HAP-1 (cell line): ENCODE measurements at places on chromosomes 2 and 18.
A peak's percentile ranks its signal among the peaks of the same experiment; 100 is the strongest.

- DNase-seq = no peak
Measured at GRCh38 chr2:10566018-10566417, 117.9 kb upstream of the ODC1 start.

DNA sequence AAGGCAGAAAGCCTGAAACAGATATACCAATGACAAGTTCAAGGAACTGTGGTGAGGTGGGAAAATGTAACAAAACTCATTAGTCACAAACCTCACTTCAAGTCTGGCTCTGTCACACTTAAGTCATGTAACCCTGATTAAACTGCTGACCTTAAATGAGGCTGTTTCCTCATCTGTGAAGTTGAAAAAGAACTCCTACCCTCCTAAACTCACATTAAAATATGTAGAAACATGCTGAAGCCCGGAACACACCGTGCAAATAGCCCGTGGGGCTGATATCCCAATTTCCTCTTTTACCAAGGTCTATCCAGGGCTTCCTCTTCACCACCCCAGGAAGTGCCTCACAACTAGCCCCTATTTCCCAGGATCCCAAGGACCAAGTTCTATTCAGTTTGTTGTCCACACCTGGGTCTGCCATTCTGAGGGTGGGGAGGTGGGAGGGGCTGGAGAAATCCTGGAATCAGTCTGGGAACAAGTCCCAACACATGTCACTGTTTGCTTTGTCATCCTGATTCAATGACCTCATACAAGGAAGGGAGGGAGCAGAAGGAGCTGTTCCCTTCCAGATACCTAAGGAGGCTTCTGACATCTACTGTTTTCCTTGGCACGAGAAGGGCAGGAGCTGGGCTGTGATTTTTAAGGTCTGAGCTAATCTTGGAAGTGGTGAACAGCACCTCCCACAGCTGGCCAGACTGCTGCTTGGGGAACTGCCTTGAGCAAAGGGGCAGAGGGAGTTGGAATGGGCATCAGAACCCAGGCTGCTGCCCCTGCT, 42.3 kb downstream of the SLC4A1AP start:
- no peak for DNase-seq

DNA sequence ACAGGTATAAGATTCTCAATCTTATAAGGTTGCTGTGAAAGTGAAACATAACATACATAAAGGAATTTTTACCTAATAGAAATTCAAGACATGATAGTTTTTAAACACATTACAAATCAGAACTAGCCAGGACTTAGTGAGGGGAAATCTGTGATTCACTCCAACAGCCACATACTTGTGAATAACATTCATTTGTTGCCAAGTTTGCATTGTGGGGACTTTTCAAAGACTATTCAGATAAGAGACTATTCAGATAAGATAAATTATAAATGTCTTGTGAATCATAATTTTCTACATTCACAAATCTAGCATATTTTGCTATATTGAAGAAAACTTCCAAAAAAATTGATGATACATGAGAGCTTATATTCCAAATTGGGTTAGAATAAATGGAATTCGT, 345.3 kb upstream of the CDH20 start:
- no peak for DNase-seq

DNA sequence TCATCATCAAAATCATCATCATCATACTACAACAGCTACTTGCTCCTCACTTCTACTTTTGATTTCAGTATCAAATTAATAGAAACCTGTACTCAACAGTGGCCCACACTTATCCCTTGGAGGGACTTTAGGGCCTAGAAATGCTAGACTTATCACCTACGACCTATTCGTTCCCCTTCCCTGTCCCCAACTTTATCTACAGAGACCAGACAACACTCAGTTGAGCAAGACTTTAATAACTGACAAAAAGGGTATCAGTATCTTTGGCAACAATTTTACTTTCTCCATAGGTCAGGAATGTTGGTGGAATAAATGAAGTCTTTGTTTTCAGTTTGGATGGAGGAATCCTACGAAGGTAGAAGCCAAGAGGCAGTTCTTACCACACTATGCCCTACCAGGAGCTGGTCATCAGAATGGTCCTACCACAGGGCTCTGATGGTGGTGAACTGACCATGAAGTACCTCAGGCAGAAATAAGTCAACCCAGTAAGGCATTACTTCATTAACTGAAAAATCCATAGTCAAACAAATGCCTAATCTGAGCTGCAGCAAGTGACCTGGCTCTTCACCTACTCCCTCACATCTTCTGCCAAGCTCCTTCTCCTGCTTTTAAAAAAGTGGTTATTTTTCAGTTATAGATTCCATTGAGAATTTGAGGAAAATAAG, 26.6 kb downstream of the MBD2 start:
- DNase-seq = no peak

- no peak for DNase-seq
Measured at GRCh38 chr2:7599462-7600258, 682.4 kb downstream of the RNF144A start.

- DNase-seq = no peak
Measured at GRCh38 chr2:8615252-8615575, 66.6 kb upstream of the ID2 start.

GRCh38 chr2:27251766-27252165, 11.1 kb downstream of the SLC30A3 start:
- DNase-seq = no peak

GRCh38 chr2:48098539-48098938, 192.2 kb upstream of the FBXO11 start:
- no peak for DNase-seq

- no peak for DNase-seq
Measured at GRCh38 chr18:26634631-26635030, 86.3 kb upstream of the KCTD1 start.

GRCh38 chr2:205563646-205564045, 118.7 kb upstream of the NRP2 start:
- peak; percentile 75 for DNase-seq

GRCh38 chr2:147538088-147538487, 306.7 kb upstream of the ACVR2A start:
- no peak for DNase-seq

DNA sequence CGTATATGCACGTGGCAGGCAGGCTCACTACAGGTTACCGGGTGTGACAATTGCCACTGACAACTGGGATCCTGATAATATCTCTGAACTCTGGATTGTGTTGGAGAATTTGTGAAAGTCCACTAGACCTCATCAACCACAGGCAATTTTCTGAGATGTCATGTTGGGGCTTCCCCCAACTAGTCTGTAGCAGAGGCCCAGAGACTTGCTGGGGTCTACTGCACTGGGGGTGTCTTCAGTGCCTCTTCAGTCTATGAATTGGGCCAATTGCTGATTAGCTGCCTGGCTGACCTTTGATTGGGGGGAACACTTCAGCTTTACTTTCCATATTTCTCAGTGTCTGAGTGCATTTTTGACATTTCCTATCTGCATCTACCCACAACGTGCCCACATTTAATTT, 201.5 kb downstream of the MTX2 start:
- no peak for DNase-seq

DNA sequence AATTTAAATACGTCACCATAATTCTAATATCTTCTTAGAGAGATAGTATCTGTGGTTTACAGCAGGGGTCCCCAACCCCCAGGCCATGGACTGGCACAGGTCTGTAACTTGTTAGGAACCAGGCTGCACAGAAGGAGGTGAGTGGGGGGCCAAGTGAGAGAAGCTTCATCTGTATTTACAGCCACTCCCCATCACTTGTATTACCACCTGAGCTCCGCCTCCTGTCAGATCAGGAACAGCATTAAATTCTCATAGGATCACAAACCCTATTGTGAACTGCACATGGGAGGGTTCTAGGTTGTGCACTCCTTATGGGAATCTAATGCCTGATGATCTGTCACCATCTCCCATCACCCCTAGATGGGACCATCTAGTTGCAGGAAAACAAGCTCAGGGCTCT, 282.6 kb downstream of the ICOS start:
- no peak for DNase-seq

DNA sequence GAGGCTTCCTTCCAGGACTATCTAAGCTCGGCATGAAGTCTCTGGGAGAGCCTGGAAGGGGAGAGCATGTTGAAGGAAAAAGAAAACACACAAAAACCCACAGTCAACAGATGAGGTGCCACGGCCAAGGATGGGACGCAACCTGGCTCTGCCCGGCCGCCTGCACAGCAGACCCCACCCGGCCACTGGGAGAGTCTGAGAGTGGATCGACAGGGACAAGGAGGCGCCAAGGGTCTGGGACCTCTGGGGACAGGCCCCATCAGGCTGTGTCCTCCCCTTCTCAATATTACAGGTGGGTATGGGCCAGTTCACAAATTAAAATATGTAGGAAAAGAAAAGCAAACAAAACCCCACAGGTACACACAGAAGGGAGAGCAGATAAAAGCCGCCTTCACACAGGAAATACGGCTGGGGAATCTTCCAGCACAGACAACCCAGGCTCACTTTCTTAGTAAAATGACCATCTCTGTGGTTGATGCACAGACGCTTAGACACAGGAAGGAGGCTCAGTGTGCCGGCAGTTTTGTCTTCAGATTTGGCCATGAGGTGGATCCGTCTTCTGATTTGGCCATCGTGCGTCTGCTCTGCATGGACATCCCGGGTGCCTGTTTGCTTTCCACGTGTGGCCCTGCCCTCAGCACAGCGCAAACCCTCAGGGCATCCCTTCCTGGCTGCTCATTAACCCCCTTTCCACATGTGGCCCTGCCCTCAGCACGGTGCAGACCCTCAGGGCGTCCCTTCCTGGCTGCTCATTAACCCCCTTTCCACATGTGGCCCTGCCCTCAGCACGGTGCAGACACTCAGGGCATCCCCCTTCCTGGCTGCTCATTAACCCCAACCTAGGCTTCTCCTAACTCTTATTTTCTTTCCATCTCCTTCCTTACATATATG, 138.4 kb downstream of the EIPR1 start:
- DNase-seq = no peak

- DNase-seq = no peak
Measured at GRCh38 chr2:30978854-30979253, 159.4 kb downstream of the GALNT14 start.

- no peak for DNase-seq
Measured at GRCh38 chr18:74291472-74291770, 342 bp downstream of the CYB5A start.

GRCh38 chr2:121210691-121211090, 74.3 kb downstream of the TFCP2L1 start:
- no peak for DNase-seq

DNA sequence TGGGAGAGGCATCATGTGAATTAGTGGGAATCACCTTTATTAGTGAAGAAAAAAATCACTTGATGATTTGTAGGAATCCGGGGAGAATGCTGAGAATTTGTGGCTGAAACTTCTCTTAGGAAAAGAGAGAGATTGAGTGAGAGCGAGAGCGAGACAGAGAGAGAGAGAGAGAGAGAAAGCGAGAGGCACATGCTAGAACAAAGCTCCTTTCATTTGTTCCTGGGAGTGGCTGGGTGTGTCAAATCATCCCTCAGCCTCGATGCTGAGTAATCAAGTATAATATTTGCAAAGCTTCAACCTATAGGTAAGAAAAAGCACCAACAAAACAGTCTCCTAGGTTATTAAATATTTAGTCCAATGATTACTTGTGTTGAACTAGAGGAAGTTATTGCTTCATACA, 4.4 kb upstream of the SERPINB5 start:
- no peak for DNase-seq

DNA sequence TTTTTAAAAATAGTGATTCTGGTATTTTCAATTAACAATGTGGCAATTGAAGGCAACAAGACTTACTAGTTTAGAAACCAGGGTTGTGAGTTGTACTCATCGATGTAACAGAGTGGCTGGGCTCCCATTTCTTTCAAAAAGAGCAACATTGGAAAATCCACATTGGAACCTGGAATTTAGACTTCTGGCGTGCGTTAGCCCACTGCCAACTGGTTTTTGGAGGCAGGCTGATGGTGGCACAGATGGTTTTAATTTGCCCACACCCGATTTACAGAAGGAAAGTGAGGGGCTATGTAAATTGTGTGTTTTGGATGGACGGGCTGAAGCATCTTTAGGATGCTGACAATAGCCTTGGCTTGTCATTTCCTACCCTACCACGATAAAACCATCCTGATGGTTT, 66.3 kb downstream of the TRPM8 start:
- DNase-seq = no peak

DNA sequence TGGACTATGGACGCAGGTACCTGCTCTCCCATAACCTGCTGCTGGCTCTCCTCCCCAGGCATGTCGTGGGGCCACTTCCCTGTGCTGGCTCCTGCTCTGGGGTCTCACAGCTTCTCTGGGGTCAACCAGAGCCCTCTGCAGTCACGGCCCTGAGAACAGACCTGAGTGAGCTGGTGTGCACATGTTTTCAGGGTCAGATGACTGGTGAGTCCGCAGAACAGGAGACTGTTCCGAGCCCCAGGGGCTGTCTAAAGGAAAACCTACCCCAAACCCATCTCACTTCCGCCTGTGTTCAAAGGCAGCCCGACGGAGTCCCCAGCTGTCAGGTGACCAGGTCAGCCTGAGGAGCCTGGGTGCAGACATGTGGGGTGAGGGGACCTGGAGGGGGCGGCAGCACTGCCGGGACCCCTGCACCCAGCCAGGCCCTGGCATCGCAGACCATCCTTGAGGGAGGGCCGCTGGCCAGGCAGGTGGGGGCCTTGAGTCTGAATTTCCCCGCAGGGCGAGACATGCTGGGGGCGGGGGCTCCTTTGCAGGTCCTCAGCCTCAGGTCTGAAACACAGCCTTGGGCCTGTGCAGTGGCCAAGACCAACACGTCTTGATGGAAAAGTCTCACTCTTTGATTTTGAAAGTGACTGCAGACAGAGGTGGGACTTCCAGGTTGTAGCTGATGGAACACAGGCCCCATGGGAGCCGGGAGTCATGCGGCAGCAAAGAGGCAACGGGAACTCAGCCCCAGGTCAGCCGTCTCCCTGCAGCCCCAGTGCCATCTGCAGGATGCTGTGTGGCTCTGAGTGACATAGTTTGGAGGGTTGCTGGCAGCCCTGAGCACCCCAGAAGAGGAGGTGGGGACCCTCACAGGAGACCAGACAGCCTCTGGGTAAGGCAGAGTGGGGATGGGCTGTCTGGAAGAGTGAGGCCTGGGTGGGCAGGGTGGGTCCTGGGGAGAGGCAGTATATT, 65.3 kb downstream of the TWIST2 start:
- DNase-seq = no peak

DNA sequence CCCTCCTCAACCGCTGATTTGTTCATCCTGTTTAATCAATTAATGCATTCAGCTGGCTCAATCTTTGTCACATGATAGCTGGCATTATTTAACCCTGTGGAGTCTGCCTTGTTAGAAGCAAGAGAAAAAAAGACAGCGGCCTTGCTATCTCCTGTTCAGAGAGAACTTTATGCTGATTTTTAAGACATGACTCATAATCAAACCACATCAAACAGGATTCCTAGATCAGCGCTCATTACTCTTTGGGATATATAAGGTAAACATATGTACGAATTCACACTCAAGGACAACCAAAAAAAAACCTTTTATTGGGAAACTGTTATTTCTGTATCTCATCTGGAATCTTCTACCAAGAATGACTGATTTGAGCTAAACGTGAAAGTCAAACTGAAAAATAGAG, 195.1 kb downstream of the C1D start:
- no peak for DNase-seq
